ENCODE measurements at places on chromosomes 7 and 10.

- no peak for DNase-seq
These were observed 438.3 kb downstream of the DNAJB6 start for GRCh38 chr7:157775021-157775559.

GRCh38 chr7:29622335-29623265 lies 59.0 kb downstream of the PRR15 start:
- no peak for DNase-seq

DNA sequence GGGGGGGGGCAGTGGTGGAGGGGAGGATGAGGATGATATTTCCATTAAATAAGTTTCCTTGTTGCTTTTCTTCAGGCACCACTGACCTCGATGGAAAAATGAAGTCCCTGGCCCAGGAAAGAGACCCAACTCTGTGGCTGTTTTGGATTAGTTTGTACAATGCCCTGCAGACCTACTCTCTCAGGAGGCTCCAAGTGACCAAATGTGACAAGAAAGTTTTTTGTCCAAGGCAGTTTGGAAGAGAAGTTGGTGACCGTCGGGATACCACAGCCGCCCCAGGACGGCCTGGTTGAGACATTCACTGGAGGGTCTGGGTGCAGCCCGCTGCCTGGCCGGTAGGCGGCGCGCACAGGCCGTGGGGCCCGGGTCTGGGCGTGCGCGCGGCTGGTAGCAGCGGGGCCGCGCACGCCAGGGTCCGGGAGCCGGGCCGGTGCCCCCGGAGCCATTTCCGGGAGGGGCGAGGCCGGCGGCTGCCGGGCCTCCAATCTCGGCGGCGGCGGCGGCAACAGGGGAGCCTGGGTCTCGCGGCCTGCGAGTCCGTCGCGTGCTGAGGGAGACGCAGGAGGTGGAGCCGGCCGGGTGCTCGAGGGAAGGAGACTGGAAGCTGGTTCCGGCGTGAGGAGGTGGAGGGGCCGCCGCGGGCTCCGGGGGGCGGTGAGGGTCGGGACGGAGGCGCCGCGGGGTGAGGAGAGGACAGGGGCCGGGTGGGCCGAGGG lies at the start of gene SGPL1:
SGPL1 (plus strand) TSS at position 445 of the 716 bp plus-strand sequence. CDS start 906 bp downstream, outside the sequence.
- peak; percentile 84 for DNase-seq

DNA sequence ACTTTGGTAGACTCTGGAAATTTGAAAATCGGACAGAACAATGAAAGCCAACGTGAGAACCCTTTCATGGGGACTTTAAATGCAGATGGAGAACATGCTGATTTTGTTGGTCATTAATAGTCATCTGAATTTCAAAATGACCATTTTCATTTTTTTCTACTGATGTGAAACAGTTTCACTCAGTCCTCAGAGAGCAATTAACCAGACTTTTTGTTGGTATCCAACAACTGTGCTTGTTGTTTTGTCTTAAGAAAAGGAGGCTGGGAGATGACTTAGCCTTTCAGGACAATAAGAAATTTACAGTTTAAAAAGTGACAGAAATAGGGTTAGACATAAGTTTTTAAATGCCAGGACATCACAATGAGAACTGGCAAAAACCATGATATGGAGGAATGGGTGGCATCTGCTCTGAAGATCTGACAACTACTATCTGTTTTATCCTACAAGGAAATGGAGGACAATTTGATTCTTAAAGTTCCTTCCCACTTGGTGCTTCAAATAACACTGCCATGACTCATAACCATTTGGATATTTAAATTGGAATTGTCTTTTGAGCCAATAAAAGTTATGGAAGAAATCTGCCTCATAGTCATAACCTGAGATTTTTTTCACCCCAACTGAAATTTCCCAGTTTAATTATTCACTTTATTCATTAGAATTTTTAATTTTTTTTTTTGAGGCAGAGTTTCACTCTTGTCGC lies 87.2 kb upstream of the HPS1 start:
- DNase-seq = no peak

GRCh38 chr7:5695727-5696345 lies 85.6 kb downstream of the RNF216 start:
- DNase-seq = no peak

DNA sequence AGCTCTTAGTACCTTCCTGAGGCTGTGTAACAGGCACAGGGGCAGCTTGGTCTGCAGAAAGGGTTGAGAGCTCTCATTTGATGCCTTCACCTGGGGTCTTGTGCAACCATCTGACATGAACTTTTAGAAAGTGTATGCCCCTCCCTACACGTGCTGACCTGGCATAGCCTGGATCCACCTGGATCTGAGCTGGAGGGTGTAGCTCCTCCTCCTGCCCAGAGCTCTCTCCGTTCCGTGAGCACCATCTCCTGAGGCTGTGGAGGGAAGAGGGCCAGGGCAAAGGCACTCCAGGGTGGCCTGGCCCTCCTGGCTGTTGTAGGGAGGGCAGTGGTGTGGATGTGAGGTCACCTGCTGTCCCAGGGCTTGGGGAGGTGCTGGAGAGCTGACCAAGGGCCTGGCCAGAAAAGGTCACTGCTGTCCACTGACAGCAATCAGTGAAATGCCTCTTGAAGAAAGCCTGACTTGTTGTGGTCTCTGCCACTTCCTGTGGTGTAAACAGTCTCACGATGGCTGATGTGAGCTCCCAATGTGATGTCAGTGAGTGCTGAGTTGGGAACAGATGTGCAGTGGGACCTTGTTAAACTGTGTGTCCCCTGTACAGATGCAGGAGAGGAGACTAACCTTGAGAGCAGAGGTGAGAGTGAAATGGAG lies 23.0 kb downstream of the AMZ1 start:
- DNase-seq = peak; percentile 36

DNA sequence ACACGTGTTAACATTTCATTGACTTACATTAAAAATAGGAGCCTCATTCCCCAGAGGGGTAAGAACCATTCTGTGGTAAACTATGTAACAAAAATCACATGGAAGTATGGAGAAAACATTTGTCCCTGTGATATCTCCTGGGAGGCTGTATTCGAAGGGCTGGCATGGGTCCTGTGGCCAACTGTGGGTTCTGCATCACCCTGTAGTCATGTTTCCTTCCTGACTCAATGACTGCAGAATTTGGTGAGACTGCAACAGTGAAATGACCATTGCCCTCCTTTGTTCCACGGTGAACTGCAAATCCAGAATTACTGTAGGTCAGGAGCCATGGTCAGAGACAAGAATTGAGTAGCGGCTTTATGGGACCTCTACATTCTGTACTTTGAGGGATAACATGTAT lies 3.6 kb upstream of the ZEB1 start:
- DNase-seq = no peak

GRCh38 chr10:86007171-86007570 lies 359.4 kb downstream of the GRID1 start:
- DNase-seq = no peak

GRCh38 chr10:121664671-121665070 lies 66.4 kb upstream of the FGFR2 start:
- DNase-seq = no peak

- no peak for DNase-seq
These were observed 239.7 kb upstream of the PLXDC2 start for GRCh38 chr10:19576576-19576975.

DNA sequence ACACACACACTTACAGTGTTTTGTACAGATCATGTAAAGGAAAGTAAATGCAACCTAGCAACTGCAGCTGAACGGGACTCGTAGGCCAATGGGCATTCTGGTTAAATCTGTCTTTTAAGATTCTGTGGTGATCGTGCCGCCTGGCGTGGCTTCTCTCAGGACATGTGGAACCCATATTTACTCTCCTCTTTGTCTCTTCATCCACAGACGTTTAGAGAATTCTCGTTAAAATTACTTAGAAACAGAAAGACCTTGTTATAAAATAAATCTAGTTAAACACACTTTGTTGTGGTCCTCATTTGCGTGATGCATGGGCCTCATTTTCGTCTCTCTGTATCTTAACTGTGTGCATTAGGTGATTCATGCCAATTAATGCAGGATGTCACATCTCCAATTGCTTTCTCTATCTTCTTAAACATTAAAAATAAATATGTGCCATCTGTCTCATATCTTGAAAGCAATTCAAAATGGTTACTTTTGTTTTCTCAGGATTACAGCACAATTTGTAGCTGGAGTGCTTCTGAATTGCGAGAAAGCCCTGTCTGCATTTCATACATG lies 11.5 kb downstream of the KLF6 start:
- DNase-seq = no peak

DNA sequence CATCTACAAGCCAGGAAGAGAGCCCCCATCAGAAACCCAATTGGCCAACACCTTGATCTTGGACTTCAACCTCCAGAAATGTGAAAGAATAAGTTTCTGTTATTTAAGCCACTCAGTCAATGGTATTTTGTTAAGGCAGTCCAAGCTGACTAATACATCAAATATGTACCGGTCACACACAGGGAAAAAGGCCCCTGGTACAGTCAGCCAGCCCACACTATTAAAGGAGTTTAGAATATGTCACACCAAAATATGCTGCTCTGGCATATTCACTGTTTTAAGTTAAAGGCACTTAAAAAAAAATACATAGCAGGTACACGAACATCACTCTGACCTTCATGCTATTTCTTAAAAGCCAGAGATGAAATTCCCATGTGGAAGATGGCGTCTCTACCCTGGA lies 15.2 kb upstream of the CDCA7L start:
- no peak for DNase-seq

DNA sequence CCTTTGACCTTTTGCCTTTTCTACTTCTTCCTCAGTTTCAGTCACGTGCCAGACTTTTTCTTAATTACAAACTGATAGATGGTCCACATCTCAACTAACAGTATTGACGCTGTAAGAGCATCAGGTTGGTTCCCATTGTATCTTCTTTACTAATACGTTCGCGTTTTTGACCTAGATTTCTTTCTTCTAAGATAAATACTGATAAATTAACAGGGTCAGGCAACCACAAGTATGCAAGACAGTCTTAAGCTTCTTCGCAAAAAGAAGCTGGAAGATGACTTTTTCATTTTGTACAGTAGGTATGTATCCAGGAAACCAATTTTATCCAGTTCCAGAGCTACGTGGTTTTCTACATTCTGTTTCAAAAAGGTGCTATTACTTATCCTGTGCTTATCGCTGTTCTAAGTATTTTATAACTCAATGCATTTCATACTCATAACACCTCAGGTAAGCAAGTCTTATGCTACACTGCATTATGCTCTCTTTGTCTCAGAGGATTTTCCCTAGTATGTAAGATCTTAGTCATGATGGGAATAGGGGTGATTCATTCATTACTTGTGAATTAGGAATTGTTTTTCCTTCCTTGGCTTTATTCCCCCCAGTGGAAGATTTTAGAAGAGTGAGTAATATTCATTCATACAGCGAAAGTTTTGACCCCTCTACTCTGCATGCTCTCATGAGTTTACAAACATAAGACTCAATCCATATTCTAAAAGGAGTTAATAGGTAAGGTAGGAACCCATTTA lies 955 bp downstream of the DUS4L start:
- DNase-seq = no peak

DNA sequence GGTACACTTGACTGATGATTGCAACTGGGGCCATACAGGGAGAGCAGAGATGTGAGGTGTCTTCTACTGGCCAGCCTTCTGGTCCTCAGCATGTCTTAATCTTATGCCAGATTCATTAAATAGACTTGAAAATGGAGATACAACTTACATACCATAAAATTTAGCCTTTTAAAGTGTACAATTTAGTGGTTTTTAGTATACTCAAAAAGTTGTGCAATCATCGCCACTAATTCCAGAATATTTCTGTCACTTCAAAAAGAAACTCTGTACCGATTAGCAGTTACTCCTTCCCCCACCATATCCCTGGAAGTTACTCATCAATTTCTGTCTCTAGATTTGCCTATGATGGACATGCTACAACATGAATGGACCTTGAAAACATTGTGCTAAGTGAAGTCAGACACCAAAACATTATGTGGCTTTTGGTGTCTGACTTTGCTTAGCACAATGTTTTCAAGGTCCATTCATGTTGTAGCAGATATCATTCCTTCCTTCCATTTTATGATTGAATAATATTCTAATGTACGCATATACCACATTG lies 53.0 kb downstream of the SH2D4B start:
- DNase-seq = no peak

DNA sequence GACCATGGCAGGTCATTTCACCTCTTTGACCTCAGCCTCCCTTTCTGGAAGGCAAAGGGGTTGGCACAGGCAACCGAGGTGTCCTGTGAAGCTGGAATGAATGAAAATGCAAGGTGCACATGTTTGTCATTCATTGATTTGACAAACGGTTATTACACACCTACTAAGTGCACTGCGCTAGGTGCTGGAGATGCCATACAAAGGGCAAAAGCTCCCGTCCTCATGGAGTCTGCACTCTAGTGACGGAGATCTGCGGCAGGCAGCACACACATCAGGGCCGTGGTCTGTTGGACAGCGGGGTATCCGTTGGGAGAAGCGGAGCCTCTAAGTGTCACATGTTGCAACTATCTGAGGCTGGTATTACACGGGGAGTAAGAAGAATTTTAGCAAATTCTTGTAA lies 44.2 kb downstream of the PRF1 start:
- no peak for DNase-seq

DNA sequence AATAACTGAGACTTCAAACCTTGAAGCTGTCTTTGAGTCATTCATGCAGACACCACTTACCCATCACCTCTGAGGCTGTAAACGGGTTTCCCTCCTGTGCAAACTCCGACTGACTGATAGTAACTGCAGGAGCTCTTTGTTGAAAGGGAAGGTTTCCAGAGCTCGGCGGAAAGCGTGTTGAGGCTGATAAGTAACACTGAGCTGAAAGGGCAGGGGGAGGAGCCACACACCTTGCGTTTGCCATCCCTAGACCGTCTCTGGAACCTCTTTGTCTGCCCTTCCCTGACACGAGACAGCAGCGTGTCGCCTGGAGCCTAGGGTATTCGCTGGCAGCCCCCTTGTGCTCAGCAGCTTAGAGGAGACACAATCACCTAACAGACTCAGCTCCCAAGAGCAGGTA lies 134.0 kb downstream of the PAXIP1 start:
- DNase-seq = no peak

DNA sequence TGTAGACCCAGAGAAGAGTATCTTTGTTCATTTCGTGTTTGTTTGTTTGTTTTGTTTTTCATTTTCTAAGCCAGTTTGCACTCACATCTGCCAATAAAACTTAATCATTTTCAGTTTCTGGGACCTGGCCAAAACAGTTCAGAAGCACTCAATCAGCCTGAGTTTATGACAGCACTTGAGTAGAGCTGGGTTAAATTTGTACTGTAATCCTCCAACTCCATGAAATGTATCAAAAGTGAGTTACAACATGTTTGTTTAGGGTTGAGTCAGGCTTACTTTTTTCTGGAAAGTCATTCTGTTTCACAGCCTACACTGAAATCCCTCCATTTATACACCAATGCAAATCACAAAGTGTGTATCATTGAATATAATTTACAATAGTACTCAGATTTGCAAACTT lies 91.9 kb downstream of the ZWINT start:
- no peak for DNase-seq

GRCh38 chr10:21634599-21635365 lies 100.8 kb downstream of the MLLT10 start:
- DNase-seq = no peak

DNA sequence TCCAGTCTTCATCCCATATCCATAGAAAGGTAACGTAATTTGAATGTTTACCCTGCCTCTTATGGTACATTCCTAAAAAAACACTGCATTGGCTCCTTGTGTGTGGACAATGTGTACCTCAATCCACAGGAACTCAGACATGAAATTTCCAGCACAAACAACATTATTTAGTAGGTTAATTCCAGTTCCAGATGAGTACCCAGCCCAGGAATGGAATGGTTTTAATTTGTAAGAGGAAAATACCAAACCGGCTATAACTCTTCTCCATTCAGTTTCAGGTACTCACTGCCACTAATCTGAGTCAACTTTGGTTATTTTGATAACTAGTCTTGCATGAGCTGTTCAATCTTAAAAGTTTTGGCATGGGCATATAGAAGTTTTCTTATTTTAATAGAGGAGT lies 39.0 kb downstream of the TFPI2 start:
- DNase-seq = no peak

GRCh38 chr7:8561449-8561848 lies 128.0 kb downstream of the NXPH1 start:
- no peak for DNase-seq

Measured in T-cell (primary cell).